ENCODE measurements at places on chromosomes 2 and 18. TPM values are rescaled to one million over a fixed set of nuclear protein-coding genes. Genes with fewer than 3 reads are reported as not detected.

Gene STPG4
- not detected for total RNA-seq

Gene ITGAV
- total RNA-seq: 41.3 TPM

DNA sequence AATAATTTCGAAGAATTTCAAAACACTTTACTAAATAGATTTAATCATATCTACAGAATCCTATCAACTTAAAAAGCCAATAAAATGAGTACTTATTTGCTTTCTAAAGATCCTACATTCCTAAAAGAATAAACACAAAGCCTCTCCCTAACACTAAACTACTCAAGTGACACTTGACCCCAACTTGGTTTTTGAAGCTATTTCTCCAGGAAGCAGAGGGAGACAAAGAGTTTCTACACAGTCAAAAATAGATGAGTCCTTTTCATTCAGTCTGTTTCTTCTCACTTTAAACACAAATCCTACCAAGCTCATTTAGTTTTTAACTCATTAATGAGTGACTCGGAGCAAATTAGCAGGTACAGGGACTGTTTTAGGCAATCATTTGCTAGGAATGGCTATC, 2.1 kb downstream of the ATL2 start:
- DNase-seq: no peak

DNA sequence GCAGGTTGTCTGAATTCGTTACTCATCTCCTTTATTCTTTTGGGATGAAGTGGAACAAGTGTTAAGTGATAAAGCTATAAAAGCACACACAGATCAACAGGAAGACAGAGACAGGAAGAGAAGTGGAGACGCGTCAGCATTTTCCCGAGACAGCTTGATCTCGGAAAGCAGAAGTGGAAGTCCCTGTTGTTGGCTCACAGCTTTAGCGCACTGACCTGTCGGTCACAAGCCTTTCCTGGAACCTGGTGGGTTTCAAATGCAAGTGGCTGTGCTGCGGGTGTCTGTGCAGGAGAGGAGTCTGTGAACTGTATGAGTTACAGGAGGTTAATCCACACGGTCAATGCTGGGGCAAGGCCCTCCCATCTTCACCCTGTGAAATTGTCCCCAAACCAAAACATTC, 116.6 kb upstream of the PELI1 start:
- DNase-seq: no peak

GRCh38 chr18:33844232-33844631, 266.2 kb downstream of the ASXL3 start:
- DNase-seq: no peak

DNA sequence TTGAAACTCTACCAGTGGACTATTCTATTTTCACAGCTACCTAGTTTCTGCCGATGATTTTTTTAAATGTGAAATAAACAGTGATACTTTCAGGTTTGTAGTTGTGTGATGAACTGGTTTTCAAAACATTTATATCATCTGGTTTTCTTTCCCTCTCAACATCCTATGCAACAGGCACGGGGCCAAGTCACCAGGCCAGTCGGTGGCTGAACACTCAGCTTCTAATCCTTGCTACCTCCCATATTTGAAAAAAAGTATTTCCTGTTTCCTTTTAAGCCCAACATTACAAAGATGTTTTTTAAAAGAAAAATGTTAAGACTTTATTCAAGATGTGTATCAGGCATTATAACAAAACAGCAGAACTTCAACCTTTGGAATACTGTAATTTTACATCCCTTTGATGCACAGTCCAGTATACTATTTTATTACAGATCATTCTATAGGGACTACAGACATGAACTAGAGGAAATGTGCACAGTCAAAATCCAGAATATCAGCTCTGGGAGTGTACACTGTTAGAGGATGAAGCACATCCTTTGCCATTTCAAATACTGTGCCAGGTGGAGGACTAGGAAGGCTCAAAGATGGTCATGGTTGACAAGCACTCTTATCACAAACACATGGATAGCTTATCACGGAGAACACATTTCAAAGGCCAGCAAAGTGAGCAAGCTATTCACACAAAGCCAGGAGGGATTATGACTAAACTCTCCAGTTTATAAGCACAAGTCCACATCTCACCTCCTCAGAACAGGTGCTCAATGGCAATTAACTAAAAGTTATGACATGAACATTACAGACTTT, 14.6 kb downstream of the MRPL35 start:
- DNase-seq: no peak

GRCh38 chr2:175728032-175728431, 274.0 kb downstream of the LNPK start:
- no peak for DNase-seq

Measured in MG63 (cell line).